ENCODE measurements at places on chromosomes 4 and X.

GRCh38 chr4:139763205-139763604 is 97.6 kb downstream of the MGST2 start:
- no peak for DNase-seq

- DNase-seq = no peak
These were observed 21.5 kb downstream of the PRRG1 start for GRCh38 chrX:37370499-37371141.

DNA sequence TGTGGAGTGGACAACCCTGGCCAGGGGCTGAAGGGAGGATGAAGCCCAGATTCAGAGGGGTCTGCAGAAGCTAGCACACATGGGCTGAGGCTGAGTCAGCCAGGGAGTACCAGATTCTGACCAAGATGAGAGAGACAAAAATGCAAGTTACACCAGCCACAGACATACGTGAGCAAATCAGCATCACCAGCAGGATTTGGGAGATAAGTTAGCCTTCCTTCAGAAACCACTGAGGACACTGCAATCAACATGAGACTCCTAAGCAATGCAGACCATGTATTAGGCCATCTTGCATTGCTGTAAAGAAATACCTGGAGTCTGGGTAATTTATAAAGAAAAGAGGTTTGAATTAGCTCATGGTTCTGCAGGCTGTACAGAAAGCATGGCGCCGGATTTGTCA is 57.0 kb upstream of the PAGE5 start:
- DNase-seq = no peak

GRCh38 chr4:142443469-142443868 is 402.6 kb downstream of the INPP4B start:
- no peak for DNase-seq

DNA sequence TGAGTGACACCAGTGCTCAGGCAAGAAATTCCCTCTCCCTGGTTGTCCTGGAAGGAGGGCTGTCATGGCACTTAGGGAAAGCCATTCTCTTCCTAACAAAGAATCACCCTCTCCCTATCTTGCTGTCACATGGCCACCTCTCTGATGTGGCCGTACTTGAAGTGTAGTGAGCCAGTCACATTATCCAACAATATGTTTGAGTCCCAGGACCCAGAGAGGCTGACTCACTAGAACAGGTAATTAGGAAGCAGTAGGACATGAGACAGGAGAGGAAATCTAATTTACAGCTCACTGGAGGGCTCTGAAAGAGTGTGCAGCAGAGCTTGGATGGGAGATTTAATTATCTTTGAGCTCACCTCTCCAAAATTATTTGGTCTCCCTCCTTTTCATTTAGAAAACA is 299.1 kb downstream of the ARHGAP24 start:
- DNase-seq = no peak

DNA sequence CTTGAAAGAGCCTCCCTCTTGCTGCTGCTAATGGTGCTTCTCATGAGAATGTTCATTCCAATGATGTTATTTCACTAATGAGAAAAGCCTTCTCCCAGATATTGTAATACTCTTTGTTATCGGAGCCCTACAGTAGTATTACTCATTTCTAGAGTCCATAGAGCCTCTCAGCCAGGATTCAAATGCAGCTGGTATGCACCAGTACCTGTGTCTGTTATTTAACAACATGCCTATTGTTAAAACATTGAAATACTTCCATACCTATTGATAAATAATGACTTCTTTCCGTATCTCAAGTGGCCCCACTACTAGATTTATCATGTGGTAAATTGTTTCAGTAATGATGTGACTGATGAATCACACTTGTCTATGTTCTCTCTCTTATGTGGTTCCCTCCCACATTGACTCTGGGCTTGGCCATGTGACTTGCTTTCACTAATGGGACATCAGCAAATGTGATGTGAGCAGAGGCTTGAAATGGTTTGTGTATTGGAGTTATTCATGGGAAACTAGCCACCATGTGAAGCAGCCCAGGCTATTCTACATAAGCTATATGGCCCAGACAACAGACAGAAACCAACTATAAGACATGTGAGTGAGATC is 207.6 kb downstream of the THOC2 start:
- no peak for DNase-seq

GRCh38 chr4:62517716-62518115 is 1317.6 kb downstream of the ADGRL3 start:
- no peak for DNase-seq

DNA sequence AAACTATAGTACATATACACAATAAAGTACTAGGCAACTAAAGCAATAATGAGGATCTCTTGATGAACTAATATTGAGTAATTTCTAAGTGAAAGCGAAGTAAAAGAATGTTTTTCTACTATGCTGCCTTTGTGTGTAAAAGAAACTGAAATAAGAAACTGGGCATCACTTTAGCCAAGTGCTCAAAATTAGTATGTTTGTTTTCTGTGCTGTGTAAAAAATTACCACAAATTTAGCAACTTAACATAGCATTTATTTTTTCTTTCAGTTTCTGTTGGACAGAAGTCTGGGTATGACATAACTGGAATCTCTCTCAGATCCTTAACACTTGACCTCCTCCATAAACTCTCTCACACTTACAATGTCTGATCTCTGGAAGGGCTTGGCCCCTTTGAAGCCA is 687.1 kb upstream of the MAGEB2 start:
- no peak for DNase-seq

DNA sequence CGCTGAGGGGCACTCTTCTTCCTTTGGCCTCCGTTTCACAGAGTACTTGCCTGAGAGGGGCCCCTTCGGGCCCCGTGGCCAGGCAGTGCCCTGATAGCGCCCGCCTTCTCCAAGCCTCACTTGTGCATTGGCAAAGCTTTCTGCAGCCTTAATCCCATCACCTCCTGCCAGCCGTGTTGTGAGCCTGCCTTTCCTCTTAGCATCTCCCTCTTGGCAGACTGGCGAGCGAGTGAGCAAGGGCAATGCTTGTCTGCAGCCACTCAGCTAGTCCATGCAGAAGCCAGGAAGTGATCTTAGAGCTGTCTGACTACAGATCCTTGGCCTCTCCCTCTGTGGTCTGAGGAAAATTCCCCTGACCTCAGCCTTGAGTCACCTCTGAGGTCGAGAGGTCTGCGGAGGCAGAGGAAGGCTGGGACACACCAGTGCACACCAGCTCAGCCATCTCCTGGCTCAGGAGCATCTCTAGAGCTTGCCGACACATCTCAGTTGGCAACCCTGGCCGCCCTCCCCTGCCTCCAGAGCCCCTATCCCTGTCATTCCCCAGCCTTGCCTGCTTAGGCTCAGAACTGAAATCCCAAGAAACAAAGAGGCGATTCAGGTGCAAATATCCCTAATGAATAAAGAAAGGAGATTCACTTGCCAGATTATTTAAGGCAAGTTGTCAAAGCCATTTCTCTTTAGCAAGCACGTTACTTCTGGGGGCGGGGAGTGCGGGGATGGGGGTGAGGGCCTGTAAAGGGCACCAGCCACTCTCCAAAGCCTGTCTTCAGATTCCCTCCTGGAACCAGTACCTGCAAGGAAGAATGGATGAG is 143.5 kb upstream of the MAMLD1 start:
- no peak for DNase-seq

- no peak for DNase-seq
These were observed 69.3 kb upstream of the ANXA3 start for GRCh38 chr4:78482281-78482680.

DNA sequence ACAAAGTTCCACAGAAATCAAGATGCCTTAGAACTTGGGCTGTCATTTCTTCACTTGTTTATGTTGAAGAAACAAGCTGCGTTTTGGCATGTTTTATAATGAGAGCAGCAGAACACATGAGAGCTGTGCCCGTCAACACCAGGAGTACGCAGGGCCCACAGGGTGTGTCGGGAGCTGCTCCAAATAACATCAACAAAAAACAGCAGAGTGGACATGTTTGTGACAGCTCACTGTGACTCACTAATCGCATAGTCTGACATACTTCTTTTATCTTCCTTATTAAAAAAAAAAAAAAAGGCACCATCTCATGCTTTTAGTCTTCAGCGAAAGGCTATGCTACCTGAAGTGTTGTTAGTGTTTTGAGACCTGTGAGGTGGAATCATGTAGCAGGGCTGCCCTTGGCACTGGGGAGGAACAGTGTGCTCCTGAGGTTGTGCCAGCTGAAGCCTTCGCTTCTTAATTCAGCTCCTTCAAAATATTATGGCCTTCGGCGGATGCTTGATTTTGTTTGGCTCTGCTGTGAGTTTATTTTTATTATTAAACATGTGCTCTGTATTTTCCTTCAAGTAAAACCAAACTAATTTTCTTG is 32.8 kb downstream of the FHDC1 start:
- DNase-seq = no peak

DNA sequence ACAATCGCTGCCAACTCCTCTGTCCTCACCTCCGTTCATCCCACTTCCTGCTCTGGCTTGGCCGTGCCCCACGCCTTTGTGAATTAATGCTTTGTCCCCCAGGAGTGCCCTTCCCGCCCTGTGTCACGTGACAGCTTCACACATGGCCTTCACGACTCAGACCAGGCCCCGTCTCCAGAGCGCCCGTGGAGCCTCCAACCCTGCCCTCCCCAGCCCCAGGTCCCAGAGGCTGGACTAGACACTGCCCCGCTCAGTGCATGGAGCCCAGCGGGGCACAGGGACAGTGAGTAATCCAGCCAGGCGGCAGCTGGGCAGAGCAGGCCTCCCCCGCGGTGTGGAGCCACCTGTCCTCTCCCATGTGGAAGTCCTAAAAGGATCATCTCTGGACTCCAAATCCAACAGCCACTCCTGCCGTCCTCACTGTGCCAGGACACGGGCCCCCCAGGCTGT is 7.4 kb downstream of the ADRA2C start:
- DNase-seq = no peak

GRCh38 chr4:184756399-184756798 is 22.5 kb upstream of the CENPU start:
- no peak for DNase-seq

DNA sequence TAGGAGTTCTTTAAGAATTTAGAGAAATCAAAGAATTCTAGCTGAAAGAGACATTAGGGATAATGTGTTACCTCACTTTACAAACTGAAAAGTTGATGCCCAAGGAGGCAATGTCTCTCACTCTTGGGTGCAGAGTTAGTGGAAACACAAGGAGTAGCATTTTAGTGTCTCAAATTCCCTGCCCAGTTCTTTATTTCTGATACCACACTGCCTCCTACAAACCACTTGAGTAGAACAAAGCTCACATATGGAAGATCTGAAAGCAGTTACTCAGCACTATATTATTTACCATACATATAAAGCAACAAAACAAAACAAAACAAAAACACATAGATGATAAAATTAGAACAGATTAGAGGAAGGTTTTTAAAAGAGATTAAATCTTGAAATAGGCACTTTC is 124.2 kb downstream of the REELD1 start:
- DNase-seq = no peak

DNA sequence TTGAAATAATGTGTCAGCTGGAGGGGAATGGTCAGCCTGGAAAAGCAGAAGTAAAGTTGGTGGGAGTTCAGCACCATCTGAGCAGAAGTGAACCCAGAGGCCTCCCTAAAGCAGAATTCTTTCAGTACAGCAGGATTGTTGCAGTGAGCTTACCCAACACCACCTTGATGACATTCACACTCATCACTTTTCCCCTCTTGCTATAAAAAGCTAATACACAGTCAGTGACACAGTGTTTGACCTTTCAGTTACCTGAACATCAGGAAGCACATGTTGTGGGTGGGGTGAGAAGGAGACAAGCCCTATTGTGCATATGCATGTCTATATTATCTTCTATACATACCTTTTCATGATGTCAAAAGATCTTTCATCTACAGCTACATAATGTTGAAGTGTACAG is 624.7 kb upstream of the ZFP42 start:
- DNase-seq = no peak

- no peak for DNase-seq
These were observed 595.2 kb downstream of the MID1IP1 start for GRCh38 chrX:39396358-39396995.

GRCh38 chr4:112279882-112280315 is 5.8 kb downstream of the TIFA start:
- DNase-seq = no peak

GRCh38 chr4:143178923-143179322 is 5.8 kb upstream of the USP38 start:
- peak; percentile 42 for DNase-seq

- DNase-seq = no peak
These were observed 92.2 kb upstream of the SPRY1 start for GRCh38 chr4:123304151-123304964.

- no peak for DNase-seq
These were observed 28.8 kb upstream of the IL3RA start for GRCh38 chrX:1307626-1308340.

- no peak for DNase-seq
These were observed 21.8 kb downstream of the NR3C2 start for GRCh38 chr4:148420397-148420796.

GRCh38 chr4:78057600-78058550 is 752 bp downstream of the FRAS1 start:
- no peak for DNase-seq

GRCh38 chr4:184421533-184422155 is 52.7 kb downstream of the IRF2 start:
- no peak for DNase-seq

DNA sequence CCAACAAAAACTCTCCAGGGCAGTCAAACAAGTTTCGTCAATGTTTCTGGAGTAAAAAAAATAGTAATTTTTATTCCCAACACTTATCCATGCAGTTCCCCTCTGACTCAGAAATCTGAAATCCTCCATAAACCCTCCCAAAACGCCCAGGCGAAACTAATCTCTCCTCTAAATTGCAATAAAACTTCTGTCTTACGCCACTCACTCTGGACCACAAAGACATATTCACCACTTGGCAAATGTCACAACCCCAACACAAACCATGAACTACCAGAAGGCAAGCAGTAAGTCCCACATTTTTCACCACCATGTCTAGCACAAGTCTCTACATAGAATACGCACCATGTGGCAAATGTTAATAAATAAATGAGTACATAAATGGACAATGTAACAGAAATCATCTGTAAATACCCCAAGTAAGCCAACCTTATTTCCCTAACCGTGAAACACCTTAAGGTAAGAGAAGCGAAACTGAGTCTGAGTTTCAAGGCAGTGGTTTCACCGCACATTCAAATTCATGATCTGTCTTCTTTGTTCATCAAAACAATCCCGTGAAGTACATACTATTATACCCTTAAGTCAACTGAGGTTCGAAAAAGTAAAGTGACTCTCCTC is 1.6 kb downstream of the PAPSS1 start:
- no peak for DNase-seq

GRCh38 chrX:2263203-2263602 is 237.6 kb downstream of the DHRSX start:
- DNase-seq = no peak

DNA sequence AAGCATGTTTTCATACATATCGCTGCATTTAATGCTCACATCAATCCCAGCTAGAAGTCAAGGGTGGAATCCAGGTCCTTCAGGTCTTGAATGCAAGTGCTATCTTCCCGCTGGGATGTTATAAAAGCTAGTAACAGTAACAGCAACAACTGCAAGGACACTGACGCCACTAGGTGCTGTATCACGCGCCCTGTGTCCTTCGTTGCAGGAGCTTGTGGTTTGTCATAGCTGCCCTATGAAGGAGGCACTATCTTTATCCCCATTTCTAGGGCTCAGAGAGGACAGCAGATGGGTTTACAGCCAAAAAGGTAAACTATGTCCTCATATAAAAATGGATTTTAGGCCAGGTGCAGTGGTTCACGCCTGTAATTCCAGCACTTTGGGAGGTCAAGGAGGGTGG is 202.9 kb downstream of the NSUN7 start:
- DNase-seq = no peak

- DNase-seq = no peak
These were observed 480.8 kb upstream of the FAT1 start for GRCh38 chr4:187204389-187204918.
